ENCODE measurements at places on chromosomes 1 and 21.

DNA sequence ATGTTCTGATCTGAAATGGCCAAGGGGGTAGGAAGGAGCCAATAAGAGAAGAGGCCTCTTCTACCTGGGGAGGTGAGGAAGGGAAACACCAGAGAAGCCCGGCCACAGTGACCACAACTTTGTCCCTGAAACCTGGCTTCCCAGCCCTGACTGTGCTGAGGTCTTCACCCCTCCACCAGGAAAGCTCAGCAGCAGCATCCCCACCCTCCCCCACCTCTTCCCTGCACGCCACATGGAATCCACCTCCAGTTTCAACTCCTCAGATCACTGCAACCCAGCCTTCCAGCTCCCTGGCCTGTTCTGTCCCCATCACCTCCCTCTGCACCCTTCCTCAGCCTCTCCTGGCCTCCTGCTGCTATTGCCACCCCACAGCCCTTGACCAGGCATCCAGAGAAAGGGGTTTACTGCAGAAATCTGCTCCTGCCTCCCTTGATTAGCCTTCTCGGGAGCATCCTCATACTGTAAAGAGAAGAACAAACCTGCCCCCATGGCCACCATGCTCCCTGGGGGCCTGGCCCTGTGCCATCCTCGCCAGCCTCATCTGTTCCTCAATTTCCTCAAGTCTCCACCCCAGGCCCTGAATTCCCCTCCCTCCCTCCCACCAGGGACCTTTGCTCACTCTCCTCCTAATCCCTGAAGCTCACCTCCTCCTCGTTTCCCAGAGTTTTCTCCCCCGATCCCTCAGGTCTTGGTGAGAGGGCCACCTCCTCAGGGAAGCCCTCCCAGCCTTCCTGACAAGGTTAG, 450.9 kb downstream of the MATN1 start:
- DNase-seq = no peak

GRCh38 chr1:39305555-39305954, 101.1 kb downstream of the MACF1 start:
- no peak for DNase-seq

DNA sequence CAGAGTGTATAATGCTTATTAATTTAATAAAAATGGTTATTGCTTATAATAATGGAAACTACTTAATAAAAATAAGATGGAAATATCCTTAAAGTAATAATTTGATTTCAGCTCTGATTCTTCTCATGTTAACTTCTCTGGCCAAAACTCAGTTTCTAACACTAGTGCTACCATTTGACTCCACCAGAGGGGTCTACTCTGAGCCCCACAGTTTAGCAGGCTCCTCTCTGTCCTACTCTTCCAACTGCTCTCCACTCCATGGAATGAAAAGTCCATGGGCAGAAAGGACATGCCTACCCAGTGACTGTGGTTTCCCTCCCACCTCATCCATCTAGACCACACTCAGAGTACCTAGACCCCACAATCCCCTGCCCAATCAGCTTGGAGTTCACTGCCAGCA, 489.1 kb upstream of the CAMK1G start:
- no peak for DNase-seq

- DNase-seq = no peak
Measured at GRCh38 chr1:117683571-117684285, 77.9 kb downstream of the TENT5C start.

DNA sequence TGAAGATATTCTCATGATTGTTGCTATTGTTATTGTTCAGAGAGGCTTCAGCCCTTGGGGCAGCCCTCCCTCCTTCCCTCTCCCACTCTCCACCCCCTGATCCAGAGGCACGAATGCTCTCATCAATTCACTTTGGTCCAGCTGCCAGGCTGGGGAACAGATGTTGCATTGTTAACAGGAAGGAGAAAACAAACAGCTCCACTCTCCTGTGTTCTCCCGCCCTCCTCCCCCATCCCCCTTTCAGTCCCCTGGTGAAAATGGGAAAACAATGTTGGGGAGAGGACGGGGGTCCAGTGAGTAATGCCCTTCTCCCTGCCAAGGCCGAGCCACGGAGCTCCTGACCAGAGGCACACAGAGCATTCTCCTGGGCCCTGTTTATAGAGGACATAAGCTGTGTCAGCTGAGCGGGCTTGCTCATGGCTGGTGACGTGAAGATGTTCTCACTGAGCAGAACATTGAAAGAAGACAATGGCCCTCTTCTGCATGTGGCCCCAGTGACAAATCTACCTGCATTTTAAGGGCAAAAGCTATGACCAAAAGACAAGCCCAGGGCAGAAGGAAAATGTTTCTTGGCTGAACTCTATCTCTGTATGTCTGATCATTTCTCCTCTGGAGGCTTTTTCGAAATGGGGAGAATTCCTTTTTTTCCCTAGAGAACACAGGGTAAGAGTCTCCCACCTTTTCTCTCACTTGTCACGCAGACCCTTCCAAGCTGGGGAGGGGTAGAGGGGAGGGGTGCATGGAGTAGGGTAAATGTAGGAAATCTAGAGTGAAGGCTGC, 111.7 kb downstream of the GLUL start:
- peak; percentile 54 for DNase-seq

GRCh38 chr1:52667290-52667689, 30.9 kb downstream of the COA7 start:
- no peak for DNase-seq

- no peak for DNase-seq
Measured at GRCh38 chr1:9019896-9020295, 6.3 kb downstream of the SLC2A7 start.

DNA sequence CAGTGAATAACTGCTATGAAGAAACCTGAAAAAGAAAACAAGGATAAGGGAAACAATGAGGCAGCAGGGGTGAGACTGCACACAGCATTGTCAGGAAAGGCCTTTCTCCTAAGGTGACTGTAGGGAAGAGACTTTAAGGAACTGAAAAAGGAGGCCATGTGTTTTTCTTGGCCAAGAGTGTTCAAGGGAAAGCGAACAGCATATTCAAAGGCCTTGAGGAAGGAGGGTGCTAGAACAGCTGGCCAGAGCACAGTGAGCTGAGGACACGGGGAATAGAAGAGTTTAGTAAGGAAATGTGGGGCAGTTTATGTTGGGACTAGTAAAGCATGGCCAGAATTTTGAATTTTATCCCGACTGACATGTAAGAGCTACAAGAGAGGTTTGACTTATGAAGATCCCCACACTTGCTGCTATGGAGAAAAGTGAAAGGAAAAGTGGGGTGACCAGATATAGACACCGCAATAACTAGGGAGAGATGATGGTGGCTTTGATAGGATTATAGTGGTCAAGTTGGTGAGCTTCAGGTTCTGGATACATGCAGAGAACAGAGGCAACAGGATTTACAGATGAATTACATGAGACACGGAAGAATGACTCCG, 1.4 kb downstream of the RWDD2B start:
- no peak for DNase-seq

DNA sequence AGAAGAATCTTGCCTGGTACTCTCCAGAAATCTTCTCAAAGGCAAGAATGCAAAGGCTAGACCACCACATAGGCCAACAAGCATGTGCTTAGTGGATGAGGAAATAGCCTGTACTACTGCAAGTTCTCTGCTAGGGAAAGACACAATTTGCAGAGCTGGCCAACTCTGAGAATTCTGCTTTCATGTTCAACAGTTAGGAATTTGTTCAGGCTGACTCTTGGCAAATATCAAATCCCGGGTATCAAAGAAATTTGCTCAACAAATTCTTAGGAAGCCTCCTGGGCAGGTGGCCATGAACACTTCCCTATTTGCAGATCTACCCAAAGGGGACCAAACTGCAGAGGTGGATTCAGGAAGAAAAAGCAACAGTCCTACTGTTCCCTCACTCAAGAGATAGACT, 15.0 kb upstream of the H3-3A start:
- no peak for DNase-seq

GRCh38 chr1:247849616-247850015, 7.4 kb upstream of the TRIM58 start:
- no peak for DNase-seq

DNA sequence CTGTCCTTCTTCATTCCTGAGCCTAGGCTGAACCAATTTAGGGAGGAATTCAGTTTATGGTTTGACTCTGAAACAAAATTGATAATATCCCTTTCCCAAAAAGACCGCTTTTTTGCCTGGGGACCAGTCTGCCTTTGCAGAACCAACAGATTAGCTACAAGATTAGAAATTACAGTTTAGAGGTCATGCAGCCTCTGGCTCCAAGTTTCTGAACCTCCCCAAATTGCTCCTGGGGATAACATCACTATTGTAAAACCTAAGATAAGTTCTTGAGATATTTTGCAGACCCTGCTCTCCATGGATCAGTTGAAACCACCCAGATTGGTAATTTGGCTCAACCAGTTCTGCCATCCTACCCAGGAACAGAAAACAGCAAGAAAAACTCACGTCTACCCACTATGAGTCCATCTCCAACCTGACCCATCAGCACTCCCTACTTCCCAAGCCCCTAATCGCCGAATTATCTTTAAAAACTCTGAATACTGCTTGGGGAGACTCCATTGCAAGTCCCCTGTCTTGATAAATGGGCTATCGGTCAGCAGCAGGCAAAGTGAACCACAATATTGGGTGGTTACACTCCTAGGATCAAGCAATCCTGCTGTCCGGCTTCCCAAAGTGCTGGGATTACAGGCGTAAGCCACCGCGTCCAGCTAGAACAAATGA, 605 bp upstream of the RABGGTB start:
- no peak for DNase-seq

- no peak for DNase-seq
Measured at GRCh38 chr1:175067362-175068106, at the start of gene TNN. Gene TNN (plus strand): TSS chr1:175067833. CDS start chr1:175077419, 9,586 bp downstream.

DNA sequence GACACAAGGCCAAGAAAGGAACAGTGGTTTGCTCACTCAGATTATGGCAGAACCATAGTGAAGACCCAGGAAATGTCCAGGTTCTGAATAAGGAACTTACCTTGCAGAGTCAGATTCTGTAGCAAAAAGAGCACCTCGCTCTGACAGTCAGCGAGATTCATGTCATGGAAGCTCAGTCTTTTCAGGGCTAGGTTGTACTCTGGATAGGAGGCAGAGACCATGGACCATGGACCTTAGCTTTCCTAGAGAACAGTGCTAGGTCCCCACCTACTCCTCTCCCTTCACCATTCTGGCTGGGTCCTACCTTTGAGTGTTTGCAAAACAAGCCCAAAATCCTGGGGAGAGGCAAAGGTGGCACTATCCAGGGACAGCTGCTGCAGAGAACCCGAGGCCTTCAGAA, 23.3 kb downstream of the LRRC41 start:
- DNase-seq = no peak

DNA sequence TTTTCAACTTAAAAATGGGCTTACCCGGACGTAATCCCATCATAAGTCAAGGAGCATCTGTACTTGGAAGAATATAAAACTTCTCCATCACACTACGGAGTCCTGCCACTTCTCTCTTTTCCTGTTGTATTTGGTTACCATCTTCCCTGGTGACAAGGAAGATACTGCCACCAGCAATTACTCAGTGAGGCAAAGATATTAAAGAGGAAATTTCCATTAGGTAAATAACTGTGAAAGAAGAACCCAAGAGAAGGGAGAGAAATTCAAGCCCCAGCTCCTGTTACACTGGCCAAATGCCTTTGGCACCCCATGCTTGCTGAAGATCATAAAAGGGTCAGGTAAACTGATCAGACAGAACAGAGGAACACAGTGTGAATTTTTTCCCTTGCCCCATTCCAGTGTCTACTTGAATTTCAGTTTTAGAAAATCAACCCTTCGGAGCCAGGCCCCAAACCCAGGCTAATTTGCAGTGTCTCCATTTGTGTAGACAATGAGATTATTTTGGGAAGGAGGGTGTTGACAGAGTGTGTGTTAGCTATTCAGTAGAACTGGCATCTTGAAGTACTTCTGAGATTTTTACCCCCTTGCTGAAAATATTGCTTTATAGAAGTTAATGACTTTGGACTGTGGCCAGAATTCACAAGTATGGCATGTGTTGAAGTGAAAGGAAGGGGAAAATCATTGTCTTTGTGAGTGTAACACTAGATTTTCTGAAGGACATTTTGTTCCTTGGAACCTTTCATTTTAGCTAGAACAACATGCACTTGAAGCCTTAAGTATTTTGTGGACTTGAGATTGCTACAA, 167.1 kb downstream of the DHRS3 start:
- no peak for DNase-seq

GRCh38 chr21:36076878-36077655, 7.2 kb downstream of the CBR1 start:
- DNase-seq = no peak

- peak; percentile 32 for DNase-seq
Measured at GRCh38 chr1:104780470-104781078, 1030.9 kb downstream of the AMY1C start.
